ENCODE measurements at places on chromosomes 16 and 17. TPM values are rescaled to one million over a fixed set of nuclear protein-coding genes. Genes with fewer than 3 reads are reported as not detected.

- no peak overlapping the region for H3K27ac ChIP-seq
- H3K36me3 ChIP-seq: peaks cover 11% of the 10 kb centered on the region
- H3K27me3 ChIP-seq: no peaks in the 10 kb centered on the region
- H3K4me3 ChIP-seq: no peak overlapping the region
Observed at GRCh38 chr17:37301288-37301687, 74.5 kb upstream of the C17orf78 start.

- no peaks in the 10 kb centered on the region for H3K27me3 ChIP-seq
- DNase-seq: no peak
- no peak overlapping the region for H3K27ac ChIP-seq
- no peak overlapping the region for H3K4me3 ChIP-seq
- no peaks in the 10 kb centered on the region for H3K4me1 ChIP-seq
- H3K36me3 ChIP-seq: no peaks in the 10 kb centered on the region
Observed at GRCh38 chr17:81462506-81463125, 50.0 kb downstream of the ACTG1 start.

DNA sequence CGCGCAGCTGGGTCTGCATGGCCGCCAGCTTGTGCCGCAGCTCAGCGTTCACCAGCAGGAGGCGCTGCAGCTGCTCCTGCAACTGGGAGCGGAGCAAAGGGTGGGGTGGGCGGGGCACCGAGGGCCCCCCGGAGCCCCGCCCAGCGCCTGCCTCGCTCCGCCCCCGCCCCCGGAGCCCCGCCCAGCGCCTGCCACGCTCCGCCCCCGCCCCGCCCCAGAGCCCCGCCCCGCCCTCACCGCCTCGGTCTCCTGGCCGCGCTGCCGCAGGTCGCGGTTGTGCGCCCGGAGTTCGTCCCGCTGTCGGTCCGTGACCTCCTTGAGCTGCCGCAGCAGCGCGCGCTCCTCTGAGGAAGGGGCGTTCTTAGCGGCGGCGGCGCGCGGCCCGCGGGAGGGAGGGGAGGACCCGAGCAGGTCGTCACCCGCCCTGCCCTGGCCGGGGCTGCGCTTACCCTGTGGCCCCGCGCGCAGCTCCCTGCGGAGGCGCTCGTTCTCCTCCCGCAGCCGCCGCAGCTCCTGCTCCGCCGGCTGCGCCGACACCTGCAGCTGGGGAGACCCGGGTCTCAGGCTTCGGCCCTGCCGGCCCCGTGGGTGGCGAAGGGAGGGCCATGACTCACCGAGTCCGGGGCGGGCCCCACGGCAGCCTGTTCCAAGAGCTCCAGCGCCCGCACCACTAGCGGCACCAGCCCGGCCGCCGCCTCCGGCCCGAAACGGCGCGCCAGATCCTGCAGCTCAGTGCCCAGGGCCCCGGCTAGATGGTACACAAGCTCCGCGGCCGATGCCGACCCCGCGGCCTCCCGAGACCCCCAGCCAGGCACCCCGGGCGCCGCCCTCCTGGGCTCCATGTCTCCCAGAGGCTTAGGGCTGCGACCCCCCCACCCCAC lies 463 bp downstream of the RILP start:
- H3K4me3 ChIP-seq: peak overlapping the region; percentile 60
- peak; percentile 91 for DNase-seq
- H3K36me3 ChIP-seq: peaks cover 42% of the 10 kb centered on the region

- no peaks in the 10 kb centered on the region for H3K36me3 ChIP-seq
- H3K4me3 ChIP-seq: no peak overlapping the region
- no peak for DNase-seq
- H3K4me1 ChIP-seq: no peaks in the 10 kb centered on the region
- H3K27me3 ChIP-seq: no peaks in the 10 kb centered on the region
- H3K27ac ChIP-seq: no peak overlapping the region
Observed at GRCh38 chr17:70855401-70856054, 686.2 kb downstream of the KCNJ2 start.

DNA sequence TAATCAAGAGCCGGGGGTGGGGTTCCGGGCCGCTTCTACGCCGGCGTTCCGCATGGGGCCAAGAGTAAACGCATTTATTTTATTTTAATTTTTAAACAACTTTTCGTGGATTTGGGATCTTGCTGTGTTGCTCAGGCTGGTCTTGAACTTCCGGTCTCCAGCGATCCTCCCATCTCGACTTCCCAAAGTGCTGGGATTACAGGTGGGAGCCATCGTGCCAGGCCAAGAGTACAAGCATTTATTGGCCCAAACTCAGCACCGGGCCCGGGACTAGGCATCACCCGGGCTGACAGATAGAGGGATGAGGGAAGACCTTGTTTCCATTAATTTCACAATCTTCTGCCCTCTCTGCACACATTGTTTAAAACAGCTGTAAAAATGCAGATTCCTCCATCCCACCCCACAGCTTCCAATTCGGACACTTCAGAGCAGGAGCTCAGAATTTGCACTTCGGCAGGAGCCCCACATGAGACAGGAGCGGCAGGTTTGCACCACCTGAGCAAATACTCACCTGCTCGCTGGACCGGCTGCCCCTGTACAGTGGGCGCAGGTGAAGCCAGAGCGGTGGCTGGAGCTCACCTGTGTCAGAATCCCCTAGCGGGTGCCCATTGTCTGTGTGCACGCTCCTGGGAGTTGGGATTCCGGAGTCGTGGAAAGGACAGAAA lies 663 bp upstream of the GINS2 start:
- H3K4me1 ChIP-seq: peaks cover 12% of the 10 kb centered on the region
- H3K4me3 ChIP-seq: peak overlapping the region; percentile 72
- peaks cover 3% of the 10 kb centered on the region for H3K27me3 ChIP-seq
- peaks cover 21% of the 10 kb centered on the region for H3K36me3 ChIP-seq
- DNase-seq: no peak
- H3K27ac ChIP-seq: no peak overlapping the region

DNA sequence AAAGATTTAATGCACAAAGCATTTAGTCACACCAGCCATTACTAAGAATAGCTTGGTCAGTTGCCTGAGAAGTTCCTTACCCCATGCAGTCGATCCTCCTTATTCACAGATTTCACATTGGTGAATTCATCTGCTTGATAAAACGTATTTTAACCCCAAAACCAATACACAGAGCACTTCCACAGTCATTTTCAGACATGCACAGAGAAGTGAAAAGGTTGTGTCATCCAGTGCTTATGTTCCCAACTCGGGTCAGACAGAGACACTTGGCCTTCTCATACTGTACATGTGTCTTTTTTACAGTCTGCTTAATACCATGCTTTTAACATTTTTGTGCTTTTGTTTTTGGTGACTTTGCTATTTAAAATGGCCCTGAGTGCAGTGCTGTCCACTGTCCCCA lies 219.7 kb downstream of the SPECC1 start:
- DNase-seq: no peak
- peaks cover 43% of the 10 kb centered on the region for H3K4me1 ChIP-seq
- no peak overlapping the region for H3K27ac ChIP-seq
- no peaks in the 10 kb centered on the region for H3K27me3 ChIP-seq
- H3K36me3 ChIP-seq: no peaks in the 10 kb centered on the region
- no peak overlapping the region for H3K4me3 ChIP-seq

DNA sequence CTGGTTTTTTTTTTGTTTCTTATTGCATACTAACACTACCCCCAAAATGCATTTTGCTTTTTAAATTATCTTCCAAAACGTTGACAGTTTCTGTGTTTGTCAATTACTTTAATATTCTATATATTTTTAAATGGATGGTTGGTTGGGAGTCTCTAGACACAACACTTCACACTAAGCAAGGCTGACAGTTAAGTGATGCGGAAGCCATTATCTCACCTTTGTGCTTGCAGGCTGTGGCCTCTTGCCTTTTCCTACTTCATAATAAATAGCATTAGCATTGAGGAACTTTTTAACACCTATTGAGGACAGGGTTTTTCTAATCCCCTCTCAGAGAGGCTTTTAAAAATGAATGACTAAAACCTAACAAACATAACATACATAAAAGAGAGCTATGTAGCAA lies 280.8 kb upstream of the TBX2 start:
- H3K36me3 ChIP-seq: peaks cover 5% of the 10 kb centered on the region
- no peak overlapping the region for H3K27ac ChIP-seq
- peaks cover 3% of the 10 kb centered on the region for H3K4me1 ChIP-seq
- H3K27me3 ChIP-seq: no peaks in the 10 kb centered on the region

- H3K27me3 ChIP-seq: no peaks in the 10 kb centered on the region
- H3K27ac ChIP-seq: peak overlapping the region; percentile 98
- peak overlapping the region; percentile 100 for H3K4me3 ChIP-seq
- H3K36me3 ChIP-seq: peaks cover 86% of the 10 kb centered on the region
- no peak for DNase-seq
Observed at GRCh38 chr16:27317320-27317719, 3.5 kb downstream of the IL4R start.

DNA sequence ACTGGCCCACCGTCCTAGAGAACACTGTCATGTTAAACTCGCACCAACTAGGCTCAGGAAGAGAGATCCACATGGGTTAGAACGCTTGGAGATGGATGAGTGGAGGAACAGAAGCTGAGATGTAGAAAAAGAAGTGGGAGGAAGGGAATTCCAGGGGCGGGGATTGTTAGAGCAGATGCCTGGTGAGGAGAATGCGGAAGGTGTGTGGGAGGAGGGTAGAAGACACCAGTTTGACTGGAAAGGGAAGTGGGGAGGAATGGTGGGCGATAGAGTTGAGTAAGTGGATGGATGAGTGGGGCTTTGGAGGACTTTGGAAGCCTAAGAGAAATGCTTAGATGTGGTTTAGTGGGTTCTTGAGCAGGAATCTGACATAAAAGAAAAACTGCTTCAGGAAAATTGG lies 37.4 kb downstream of the DHX38 start:
- H3K27me3 ChIP-seq: peaks cover 4% of the 10 kb centered on the region
- H3K4me3 ChIP-seq: no peak overlapping the region
- no peaks in the 10 kb centered on the region for H3K36me3 ChIP-seq
- H3K4me1 ChIP-seq: no peaks in the 10 kb centered on the region
- no peak overlapping the region for H3K27ac ChIP-seq

- H3K36me3 ChIP-seq: no peaks in the 10 kb centered on the region
- H3K27me3 ChIP-seq: no peaks in the 10 kb centered on the region
- H3K4me1 ChIP-seq: no peaks in the 10 kb centered on the region
- no peak for DNase-seq
- no peak overlapping the region for H3K27ac ChIP-seq
Observed at GRCh38 chr16:10202649-10203048, 20.4 kb upstream of the GRIN2A start.

GRCh38 chr17:74241847-74242246 lies 28.5 kb downstream of the TTYH2 start:
- no peaks in the 10 kb centered on the region for H3K27me3 ChIP-seq
- H3K4me3 ChIP-seq: no peak overlapping the region
- peaks cover 12% of the 10 kb centered on the region for H3K36me3 ChIP-seq
- no peak for DNase-seq
- no peak overlapping the region for H3K27ac ChIP-seq

- H3K4me1 ChIP-seq: peaks cover 34% of the 10 kb centered on the region
- H3K36me3 ChIP-seq: peaks cover 3% of the 10 kb centered on the region
- peak overlapping the region; percentile 91 for H3K4me3 ChIP-seq
- DNase-seq: peak; percentile 78
- peak overlapping the region; percentile 96 for H3K27ac ChIP-seq
Observed at GRCh38 chr16:85554114-85554888, 58.8 kb upstream of the GSE1 start.

- H3K4me3 ChIP-seq: peak overlapping the region; percentile 73
- H3K27me3 ChIP-seq: no peaks in the 10 kb centered on the region
- peaks cover 11% of the 10 kb centered on the region for H3K4me1 ChIP-seq
- H3K27ac ChIP-seq: no peak overlapping the region
- no peak for DNase-seq
Observed at GRCh38 chr16:5032748-5033167, 977 bp downstream of the NAGPA start.

GRCh38 chr16:85103114-85104079 lies 8.9 kb downstream of the CIBAR2 start:
- peaks cover 6% of the 10 kb centered on the region for H3K4me1 ChIP-seq
- H3K4me3 ChIP-seq: no peak overlapping the region
- no peak overlapping the region for H3K27ac ChIP-seq
- no peak for DNase-seq
- H3K36me3 ChIP-seq: no peaks in the 10 kb centered on the region

DNA sequence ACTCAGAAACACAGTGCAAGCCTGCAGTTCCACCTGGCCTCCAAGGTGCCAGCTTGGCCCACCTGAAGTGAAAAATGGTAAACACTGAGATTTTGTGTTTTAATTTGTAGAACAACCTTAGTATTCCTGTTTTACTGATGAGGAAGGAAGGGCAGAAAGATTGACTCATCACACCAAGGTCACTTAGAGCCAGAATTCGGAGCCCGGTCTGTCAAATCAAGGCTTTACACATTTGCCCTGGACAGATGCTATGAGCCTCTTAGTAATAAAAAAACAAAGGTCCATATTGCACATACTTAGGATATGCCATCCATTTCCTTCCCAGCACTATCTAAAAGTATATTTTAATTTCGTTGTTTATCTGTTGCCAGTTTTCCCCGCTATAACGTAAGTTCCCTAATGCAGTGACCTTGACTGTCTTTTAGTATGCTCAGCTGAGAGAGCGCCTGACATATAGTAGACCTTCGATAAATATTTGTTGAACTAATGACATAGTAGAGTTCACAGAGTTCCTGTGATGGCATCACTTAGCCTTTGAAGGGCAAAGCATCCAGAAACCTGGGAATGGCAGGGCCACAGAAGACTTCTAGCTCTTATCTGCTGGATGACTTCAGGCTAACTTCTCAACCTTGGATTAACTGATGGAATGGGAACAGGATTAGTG lies 7.2 kb upstream of the TBKBP1 start:
- peak overlapping the region; percentile 11 for H3K27ac ChIP-seq
- peaks cover 11% of the 10 kb centered on the region for H3K4me1 ChIP-seq
- H3K4me3 ChIP-seq: no peak overlapping the region
- no peak for DNase-seq
- peaks cover 54% of the 10 kb centered on the region for H3K36me3 ChIP-seq

- peak; percentile 24 for DNase-seq
- H3K4me3 ChIP-seq: peak overlapping the region; percentile 64
- peak overlapping the region; percentile 91 for H3K27ac ChIP-seq
- H3K27me3 ChIP-seq: no peaks in the 10 kb centered on the region
Observed at GRCh38 chr17:3762922-3763776, 37.8 kb downstream of the ITGAE start.

GRCh38 chr16:11372829-11373306 lies 27.6 kb downstream of the RMI2 start:
- DNase-seq: no peak
- H3K4me3 ChIP-seq: no peak overlapping the region
- no peaks in the 10 kb centered on the region for H3K27me3 ChIP-seq
- H3K27ac ChIP-seq: no peak overlapping the region

DNA sequence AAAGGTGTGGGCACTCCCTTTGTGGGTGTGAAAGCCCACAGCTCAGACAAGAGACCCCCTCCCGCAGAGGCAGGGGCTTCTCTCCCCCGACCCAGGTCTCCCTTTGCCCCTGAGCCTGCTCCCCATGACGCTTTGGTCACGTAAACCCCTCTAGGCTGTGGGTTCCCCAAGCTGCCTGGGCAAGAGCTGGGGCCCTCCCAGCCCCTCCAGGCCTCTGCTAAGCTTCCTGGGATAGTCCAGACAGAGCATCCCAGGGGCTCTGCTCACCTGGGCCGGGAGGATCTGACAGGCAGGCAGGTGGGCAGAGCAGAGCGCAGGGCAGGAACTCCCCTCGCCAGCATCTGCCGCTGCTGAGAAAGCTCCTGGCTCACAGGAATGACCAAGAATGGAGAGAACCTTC lies 177.3 kb downstream of the BANP start:
- H3K4me1 ChIP-seq: no peaks in the 10 kb centered on the region
- no peak overlapping the region for H3K27ac ChIP-seq
- no peak for DNase-seq
- no peak overlapping the region for H3K4me3 ChIP-seq
- H3K27me3 ChIP-seq: no peaks in the 10 kb centered on the region

The CACNA1G gene
- not detected for total RNA-seq

The DPEP1 gene
- total RNA-seq: not detected

The ZDHHC1 gene
- total RNA-seq: 1.5 TPM

The HS3ST6 gene
- total RNA-seq: not detected

The MRPL38 gene
- total RNA-seq: 139 TPM

The PEX12 gene
- total RNA-seq: 4.5 TPM

The CD300E gene
- not detected for total RNA-seq

The CCL23 gene
- not detected for total RNA-seq

The CMTM2 gene
- total RNA-seq: 0.30 TPM

The ZNF423 gene
- not detected for total RNA-seq
